ENCODE measurements at places on chromosomes 7 and 10.

DNA sequence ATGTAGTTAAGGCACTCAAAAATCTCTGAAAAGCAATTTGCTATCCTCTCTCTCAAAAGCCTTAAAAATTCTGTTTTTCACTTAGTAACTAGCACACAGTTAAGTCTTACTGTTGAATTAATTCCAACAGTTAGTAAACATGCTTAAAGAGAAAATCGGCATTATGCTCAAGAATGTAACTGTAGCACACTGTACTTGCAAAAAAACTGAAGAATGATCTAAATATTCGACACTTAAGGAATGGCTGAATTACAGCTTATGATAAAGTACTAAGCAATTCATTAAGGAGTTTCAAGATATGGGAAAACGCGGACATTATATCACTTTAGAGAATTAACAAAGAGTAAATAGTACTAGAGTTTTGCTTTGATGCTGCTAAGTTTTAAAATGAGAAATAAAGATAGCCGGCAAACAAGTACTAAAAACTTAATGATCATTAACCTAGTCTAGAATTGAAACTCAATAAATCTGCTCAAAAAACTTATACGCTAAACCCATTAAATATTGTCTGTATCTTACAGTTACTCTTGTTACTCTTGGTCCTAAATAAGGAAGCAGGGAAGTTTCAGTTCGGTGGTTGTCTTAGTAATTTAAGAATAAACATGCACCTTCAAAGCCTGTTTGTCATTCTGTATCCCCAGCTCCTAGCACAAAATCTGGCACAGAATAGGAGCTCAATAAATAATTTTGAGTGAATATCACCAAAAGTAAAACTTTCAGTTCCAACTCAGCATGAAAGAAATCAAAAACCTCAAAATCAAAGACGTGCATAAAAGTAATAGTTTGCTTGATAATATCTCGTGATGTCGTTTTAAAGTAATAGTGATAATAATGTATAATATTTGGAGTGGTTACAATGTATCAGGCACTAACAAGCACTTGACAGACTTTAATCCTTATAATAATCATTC, 1.2 kb downstream of the TRDMT1 start:
- no peak for DNase-seq

- DNase-seq = no peak
Observed at GRCh38 chr7:41054960-41055661, 647.8 kb downstream of the INHBA start.

DNA sequence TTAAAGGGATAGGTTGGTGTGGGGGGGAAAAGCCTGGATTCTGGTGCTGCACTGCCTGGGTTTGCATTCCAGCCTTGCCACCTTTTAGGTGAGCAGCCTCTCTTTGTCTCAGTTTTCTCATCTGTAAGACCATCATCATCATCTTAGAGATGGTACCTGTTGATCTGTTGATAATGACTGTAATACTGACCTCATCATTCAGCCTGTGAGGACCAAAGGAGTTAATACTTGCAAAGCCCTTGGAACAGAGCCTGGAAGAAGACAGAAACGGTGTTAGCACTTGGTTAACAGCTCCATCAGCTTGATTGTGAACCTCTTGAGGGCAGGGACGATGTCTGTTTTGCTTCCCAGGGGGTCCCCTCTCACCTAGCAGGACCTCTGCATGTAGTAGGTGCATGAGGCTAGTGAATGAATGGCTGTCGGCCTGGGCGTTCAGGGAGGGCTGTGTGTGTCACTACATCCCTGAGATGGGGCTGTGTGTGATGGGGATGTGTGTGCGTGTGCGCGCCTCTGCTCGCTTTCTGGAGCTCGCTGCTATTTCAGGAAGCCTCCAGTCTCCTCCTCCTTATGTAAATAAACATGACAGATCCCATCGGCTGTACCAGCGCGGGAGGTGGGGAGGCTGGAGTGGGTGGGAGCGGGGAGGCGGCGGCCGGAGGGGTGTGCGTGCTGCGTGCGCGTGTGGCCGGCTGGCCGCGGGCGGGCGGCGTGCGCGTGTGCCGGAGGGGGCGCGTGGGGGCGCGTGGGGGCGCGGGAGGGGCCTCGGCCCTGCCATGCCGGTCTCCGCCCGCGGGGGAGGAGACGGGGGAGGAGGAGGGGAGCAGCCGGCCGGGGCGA, 61.2 kb downstream of the NEURL1 start:
- DNase-seq = no peak

DNA sequence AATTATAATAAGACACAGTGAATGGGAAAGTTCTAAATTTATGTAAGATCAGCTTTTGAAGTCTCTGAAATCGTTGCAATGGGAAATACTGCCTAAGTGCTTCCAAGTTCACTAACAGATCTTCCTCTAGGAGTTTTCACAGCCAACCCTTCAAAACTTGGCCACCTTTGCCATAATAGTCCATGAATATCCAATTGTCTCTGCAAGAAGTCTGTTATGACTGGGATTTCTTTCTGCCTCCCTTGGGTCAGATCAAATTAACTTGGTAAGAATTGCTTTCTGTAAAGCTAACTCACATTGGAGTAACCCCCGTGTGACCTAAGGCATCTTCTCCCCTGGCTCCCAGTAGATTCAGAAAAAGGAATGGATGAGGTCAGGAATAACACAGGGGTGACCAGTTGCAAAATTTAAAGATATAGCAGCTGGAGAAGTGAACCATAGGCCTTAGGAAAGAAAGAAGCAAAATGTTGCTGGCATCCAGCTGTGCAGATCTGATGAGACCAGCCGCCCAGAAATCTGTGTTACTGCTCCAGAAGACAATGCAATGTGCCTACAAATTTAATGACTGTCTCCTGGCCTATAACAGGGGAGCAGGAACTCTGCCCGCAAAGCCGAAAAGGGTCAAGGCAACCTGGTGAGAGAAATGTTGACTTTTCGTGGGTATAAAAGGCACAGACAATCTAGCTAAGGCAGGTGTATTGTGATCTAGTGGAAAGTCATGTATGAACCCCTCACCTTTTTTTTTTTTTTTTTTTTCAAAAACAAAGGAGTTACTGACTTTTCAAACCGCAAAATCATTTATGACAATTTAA, 7.5 kb upstream of the OPTN start:
- no peak for DNase-seq

DNA sequence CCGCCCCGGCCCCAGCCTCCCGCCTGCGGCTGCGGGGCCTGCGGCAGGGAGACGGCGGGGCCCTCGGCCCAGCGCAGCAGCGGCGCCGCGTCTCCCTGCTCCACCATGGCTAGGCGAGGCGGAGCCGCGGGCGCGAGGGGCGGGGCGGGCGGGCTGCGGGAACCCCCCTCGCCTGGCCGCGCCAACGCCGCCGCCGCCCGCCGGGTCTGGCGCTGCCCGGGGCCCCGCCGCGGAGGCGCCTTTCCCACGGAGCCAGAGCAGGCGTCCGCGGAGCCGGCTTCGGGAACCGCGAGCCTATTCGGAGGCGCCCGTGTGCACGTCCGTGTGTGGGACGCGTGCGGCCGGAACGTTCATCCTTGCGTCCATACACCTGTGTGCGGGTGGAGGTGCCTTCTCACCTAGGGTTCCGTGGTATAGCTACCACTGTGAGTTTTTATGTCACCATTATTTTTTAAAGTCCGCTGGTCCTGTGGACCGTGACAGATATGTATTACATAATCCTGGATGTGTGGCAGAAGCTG, at the start of gene DENND11:
Gene DENND11, minus strand, starts transcription at position 120 of the 521 bp plus-strand sequence. Its CDS starts 13 bp downstream, at position 107.
- no peak for DNase-seq
